ENCODE measurements at places on chromosomes 4 and X.

DNA sequence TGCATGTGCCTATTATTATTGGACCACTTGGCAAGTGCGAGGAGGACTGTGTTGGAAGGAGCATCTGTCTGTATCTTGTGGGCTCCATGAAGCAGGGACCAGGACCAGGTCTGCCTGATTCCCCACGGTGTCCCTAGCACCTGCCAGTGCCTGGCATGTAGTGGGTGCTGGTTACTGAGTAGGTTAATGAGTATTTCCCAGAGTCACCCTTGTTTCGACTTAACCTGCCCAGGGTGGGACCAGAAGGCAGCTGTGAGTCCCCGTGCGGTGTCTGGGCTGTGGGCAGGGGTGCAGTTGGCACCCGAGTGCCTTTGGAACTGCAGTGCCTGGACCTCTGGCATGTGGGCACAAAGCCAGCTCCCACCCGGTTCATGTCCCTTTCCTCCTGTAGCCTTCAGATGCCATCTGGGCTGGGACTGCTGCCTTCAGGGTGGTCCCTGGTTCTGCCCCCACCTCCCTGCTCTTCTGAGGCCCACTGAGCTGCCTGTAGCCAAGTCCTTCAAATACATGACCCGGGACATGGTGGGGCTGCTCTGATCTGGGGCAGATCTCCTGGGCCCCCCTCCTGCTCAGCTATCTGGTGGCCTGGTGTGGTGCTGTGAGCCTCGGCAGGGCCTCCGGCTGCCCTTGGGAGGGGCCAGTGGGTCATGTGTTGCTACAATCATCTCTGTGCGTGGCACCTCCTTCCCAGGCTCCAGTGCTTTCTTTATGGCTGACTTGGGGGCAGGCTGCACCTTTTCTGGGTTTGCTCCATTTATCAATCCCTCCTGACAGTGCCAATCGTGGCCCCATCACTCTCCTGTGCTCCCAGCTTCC is 53.0 kb upstream of the SORCS2 start:
- no peak for DNase-seq

DNA sequence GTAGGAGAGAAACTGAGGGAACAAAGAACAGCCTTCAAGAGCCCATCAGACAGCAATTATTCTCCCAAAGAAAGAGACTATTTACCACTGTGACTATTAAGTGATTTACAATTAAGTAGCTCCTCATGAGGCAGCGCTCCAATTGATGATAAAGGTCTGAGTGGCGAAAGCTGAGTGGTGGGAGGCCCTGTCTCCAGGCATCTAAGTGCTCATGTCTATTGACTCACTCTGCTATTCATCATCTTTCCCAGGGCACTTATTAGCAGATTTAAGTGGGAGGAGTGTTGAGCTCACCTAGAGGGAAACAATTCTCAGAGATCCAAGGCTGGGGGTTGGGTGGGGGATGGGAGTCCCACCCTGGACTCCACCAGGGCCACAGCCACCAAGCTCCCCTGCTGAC is 23.3 kb downstream of the AMER1 start:
- DNase-seq, result no peak

GRCh38 chrX:55057675-55058249 is 17.1 kb upstream of the PAGE2B start:
- peak; percentile 22 for DNase-seq

- DNase-seq, result no peak
Observed at GRCh38 chr4:74178798-74179197, 20.9 kb downstream of the MTHFD2L start.

GRCh38 chr4:1727117-1728031 is 6.1 kb downstream of the TACC3 start:
- DNase-seq, result no peak

GRCh38 chr4:138555584-138555983 is 313.4 kb upstream of the SLC7A11 start:
- DNase-seq, result no peak

DNA sequence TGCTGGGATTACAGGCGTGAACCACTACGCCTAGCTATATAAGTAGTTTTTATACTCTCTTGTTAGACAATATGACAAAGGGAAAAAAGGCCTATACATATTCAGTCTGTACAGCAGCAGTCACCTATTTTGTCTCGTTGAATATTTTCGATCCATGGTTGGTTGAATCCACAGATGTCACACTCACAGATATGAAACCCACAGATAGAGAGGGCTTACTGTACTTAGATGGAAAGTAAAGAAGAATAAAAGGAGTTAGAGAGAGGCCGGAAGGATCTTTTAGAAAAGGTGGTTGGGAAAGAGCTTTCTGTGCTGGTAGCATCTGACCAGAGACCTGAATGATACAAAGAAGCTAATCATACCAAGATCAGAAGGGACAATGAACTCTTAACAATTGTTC is 38.3 kb upstream of the SPINK2 start:
- DNase-seq, result no peak
